Epithelial cell of proximal tubule (primary cell): ENCODE measurements at places on chromosomes 3 and 15. TPM values are rescaled to one million over a fixed set of nuclear protein-coding genes. Genes with fewer than 3 reads are reported as not detected.

DNA sequence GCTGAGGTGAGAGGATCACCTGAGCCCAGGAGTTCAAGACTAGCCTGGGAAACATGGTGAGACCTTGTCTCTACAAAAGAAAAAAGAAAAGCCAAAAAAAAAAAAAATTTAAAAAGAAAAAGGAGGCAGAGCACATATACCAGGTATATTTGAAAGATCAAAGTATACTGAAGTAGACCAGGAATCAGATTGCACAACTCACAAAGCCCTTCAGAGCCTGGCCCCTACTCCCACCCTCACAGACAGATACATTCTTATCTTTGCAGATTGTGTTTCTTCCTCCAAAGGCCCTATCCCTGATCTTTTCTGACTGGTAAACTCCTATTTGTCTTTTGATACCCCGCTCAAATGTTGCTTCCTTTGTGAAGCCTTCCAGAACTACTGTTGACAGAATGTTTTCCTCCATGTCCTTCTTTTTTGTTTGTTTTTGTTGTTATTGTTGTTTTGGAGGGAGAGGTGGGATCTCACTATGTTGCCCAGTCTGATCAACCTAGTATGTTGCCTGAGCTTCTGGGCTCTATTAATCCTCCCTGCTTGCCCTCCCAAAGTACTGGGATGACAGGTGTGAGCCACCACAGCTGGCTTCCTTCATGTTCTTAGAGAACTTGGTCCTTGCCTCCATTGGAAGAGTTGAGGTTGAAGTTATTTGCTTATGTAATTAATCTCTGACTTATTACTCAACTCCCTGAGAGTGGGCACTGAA lies 9.8 kb upstream of the ITGB5 start:
- no peak for DNase-seq

GRCh38 chr3:112127522-112128494 lies 5.2 kb downstream of the GCSAM start:
- DNase-seq: no peak

GRCh38 chr3:168823466-168823865 lies 727.7 kb upstream of the GOLIM4 start:
- no peak for DNase-seq

DNA sequence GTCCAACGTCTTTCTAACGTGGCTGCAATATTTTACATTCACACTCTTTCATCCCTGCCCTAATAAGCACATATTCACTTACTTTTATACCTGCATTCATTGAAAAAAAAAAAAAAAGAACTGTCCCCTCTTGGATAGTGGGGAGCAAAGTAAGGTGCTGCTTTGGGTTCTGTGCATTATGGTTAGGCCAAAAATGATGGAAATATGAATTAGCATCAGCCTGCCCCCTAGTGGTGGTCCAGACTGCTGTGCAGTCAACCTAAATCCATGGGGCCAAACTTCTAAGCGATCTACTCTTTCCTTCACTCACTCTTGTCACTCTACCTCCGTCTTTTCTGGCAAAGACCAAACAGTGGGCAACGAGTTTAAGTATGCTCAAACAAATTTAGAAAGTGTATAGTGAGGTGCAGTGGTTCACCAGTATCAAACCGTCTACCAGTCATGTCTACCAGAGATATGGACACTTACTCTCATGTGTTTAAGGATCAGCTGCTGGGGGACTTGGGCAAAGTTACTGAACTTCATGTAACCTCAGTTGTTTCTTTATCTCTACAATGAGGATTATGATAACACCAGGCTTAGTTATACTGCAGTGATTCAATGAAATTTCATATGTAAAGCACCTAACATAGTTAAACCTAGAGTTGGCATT lies 61.5 kb upstream of the GRM7 start:
- DNase-seq: no peak

DNA sequence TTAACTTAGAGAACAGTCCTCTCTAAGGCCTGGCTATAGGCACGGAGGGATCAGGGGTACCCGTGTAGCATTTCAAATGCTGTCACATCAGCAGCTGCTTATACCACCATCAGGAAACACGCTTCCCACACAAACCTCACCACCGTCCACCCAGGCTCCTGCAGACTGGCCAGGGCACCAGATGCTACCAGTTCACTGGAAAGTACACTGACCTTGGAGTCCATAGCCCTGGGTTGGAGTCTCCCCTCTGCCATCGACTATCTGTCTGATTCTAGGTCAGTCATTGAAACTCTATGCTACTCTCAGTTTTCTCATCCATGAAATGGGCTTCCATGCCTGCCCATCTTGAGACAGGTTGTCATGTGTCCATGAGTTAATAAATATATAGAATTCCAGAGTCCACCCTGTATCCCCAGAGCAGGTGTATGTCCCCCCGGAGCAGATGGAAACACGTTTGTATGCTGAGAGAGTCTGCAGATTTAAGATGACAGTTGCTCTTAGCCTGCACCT lies 156.0 kb upstream of the SMAD3 start:
- DNase-seq: no peak

DNA sequence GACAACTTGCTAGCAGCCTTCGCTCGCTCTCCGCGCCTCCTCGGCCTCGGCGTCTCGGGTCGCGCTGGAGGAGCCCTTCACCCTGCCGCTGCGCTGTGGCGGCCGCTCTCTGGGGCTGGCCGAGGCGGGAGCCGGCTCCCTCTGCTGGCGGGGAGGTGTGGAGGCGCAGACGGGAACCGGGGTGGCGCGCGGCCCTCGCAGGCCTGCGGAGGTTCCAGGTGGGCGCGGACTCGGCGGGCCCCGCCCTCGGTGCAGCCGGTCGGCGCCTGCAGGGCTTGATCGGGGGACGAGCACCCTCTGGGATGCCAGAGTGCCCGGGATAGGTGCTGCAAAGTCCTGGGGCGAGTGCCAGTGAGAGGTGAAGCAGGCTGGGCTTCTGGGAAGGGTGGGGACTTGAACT lies 989.9 kb downstream of the ROBO2 start:
- no peak for DNase-seq

GRCh38 chr3:100720426-100720825 lies 11.1 kb downstream of the TFG start:
- DNase-seq: no peak

GRCh38 chr3:78644847-78645246 lies 1123.0 kb downstream of the ROBO1 start:
- DNase-seq: peak; percentile 33

GRCh38 chr3:30516238-30516637 lies 90.2 kb upstream of the TGFBR2 start:
- DNase-seq: no peak

- no peak for DNase-seq
Measured at GRCh38 chr3:53157974-53158580, 2.9 kb upstream of the PRKCD start.

DNA sequence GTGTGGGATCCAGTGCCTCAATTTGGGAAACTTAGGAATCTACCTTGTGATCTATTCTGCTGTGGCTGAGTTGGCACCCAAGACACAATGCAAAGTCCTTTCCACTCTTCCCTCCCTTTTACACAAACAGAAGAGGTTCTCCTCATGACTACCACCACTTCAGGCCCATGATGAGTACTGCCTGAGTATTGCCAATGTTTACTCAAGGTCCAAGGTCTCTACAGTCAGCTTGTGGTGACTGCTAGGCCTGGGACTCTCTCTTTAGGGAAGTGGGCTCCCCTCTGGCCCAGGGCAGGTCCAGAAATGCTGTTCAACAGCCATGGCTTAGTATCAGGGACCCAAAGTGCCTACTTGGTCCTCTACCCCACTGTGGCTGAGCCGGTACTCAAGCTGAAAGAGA lies 56.8 kb upstream of the PEX5L start:
- no peak for DNase-seq

The TRH gene
- total RNA-seq: not detected in 2 replicates

The SGO1 gene
- total RNA-seq: 10.3 and 16.6 TPM in 2 replicates

The TBCCD1 gene
- 10.8 and 14.9 TPM in 2 replicates for total RNA-seq

The LMLN gene
- total RNA-seq: 2.0 and 4.0 TPM in 2 replicates

The GOLGA8J gene
- not detected in 2 replicates for total RNA-seq
